ENCODE measurements at places on chromosomes 13 and 19.

- DNase-seq, result no peak
These were observed 67.2 kb downstream of the HSPH1 start for GRCh38 chr13:31094331-31095015.

DNA sequence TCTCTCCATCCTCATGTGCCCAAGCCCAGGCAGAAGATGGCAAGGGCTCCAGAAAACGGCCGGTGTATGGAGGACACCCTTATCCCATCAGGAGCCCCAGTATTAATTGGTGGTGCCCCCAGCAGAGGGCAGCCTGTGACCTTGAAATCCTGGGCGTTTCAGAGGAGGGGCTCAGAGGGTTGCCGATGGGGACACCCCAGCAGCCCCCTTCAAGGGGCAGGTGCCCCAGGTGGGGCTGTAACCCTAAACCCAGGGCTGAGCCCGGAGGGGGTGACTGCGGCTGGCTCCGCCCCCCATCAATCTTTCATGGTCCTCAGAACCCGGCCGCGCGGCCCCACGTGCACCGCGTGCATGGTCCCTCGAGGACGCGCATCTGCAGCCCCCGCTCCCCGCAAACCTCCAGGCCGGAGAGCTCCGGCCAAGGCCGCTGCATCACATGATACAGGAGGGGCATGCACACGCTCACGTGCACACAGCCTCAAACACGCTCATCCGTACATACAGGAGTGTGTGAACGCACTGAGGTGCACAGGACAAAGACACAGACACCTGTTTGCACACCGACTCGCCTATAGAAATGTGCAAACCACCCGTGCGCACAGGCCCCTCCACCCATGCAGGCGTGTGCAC lies 949 bp downstream of the RAB3A start:
- DNase-seq, result no peak

- no peak for DNase-seq
These were observed 7.2 kb downstream of the PLEKHF1 start for GRCh38 chr19:29672319-29672932.

- DNase-seq, result no peak
These were observed 143.6 kb downstream of the CACNA1A start for GRCh38 chr19:13362668-13363067.

- DNase-seq, result no peak
These were observed 25.3 kb downstream of the RASA3 start for GRCh38 chr13:114106991-114107685.

GRCh38 chr13:27792393-27793218 lies at the start of gene GSX1:
Gene GSX1 (plus strand): TSS chr13:27792483. CDS start chr13:27792691, 208 bp downstream.
- peak; percentile 6 for DNase-seq

DNA sequence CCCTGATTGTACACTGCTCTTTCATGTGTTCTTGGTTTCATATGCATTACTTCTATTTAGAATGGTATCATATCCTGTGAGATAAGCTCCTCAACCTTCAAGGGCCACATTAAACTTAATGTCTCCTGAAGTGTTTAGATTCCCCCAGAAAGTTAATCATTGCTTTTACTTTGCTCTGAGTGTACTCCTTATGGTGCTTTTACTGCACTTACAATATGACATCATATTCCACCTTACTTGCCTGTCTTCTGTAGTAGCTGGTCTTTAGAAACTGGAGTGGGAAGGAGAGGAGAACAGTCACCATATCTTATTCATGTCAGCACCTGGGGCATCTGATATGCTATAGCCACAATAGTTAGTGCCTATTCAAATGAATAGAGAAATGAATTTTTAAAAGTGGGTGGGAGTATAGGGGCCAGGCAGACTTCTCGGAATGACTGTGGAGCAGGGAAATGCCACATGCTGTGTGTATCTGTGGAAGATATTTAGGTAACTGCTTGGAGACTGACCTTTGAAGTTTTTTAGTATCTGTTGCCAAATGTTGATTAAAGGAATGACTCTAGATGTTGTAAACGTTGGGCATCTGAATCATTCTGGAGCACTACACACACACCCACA lies 40.2 kb downstream of the SLAIN1 start:
- no peak for DNase-seq

DNA sequence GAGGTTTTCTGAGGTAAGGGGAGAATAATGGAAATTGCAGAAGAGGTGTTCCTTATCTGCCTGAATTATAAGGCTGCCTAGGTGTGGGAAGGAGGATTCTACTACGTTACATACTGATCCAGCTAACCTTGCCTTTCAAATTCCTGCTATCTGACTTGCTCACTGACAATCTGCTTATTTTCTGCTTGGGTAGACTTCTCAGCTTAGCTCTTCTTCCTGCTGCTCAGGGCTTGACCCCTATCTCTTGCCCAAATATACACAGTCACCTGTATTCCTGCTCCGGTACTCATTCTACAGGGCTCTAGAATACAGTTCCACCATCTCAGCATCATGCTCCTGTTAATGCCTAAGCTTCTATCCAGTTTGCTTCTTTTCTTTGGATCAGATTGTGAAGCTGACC lies 1607.6 kb downstream of the OLFM4 start:
- no peak for DNase-seq

GRCh38 chr13:52428295-52428694 lies 22.1 kb downstream of the VPS36 start:
- DNase-seq, result no peak

- DNase-seq, result no peak
These were observed 723.9 kb downstream of the GPC5 start for GRCh38 chr13:92122186-92122853.

GRCh38 chr19:15137777-15138176 lies 30.6 kb downstream of the SYDE1 start:
- no peak for DNase-seq

DNA sequence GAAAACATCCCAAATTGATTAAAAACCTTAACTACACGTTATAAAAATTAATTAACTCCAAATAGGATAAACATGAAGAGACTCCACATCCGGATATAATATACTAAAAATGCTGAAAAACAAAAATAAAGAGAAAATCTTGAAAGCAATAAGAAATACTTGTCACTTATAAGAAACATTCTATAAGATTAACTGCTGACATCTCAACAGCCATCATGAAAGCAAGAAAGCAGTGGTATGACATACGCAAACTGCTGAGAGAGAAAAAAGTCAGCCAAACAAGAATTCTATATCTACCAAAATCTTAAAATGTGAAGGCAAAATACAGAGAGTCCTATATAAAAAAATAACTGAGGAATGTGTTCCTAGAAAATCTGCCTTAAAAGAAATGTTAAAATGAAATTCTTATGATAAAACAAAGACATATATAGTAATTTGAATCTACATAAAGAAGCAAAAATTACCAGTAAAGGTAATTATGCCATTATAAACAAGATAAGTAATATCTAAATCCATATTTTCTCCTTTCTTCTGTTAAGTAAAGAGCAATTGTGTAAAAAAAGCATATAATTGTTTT lies 1851.1 kb downstream of the PCDH9 start:
- no peak for DNase-seq

GRCh38 chr13:109370496-109370895 lies 415.9 kb downstream of the IRS2 start:
- DNase-seq, result no peak

- no peak for DNase-seq
These were observed 31.8 kb downstream of the PIP5K1C start for GRCh38 chr19:3668331-3669081.

- DNase-seq, result no peak
These were observed 145.0 kb downstream of the SLITRK6 start for GRCh38 chr13:85654227-85654626.

- no peak for DNase-seq
These were observed 698.2 kb downstream of the PCDH17 start for GRCh38 chr13:58329746-58330145.

DNA sequence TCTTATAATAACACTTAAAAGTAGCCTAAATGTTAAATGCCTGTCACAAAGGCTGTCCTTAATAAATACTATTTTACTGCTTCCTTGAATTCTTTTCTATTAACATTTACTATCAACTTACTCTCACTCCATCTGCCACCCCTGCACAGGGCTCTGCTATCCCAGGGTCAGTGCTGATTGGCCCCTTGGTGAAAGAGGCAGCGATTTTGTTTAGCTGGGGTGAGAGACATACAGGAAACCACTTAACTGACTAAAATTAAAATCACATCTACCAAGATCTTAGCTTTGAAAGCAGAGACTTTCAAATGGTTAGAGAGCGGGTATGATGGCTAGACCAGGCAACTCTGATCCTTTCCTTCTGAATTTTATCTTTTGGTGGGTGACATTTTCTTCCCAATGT lies 149.9 kb upstream of the HTR2A start:
- DNase-seq, result no peak

- no peak for DNase-seq
These were observed 29.4 kb downstream of the TBC1D4 start for GRCh38 chr13:75452564-75452963.

- DNase-seq, result no peak
These were observed 55.1 kb downstream of the RXFP2 start for GRCh38 chr13:31794452-31794851.

DNA sequence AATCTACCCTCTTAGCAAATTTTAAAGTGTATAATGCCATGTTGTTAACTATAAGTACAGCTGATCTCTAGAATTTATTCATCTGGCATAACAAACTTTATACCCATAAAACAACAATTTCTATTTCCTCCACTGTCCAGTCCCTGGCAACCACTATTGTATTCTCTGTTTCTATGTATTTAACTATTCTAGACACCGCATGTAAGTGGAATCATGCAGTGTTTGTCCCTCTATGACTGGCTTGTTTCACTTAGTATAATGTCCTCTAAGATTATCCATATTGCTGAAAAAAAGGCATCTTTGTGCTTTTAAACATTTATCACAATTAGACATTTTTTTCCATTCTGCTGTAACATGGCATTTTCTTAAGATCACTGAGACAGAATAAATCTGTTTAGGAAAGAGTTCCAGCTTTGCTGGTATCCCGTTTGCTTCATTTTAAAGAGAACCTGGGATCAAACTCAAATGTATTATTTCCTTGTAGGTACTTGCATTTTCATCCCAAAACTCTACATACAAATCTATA lies 1191.0 kb downstream of the SLITRK5 start:
- no peak for DNase-seq

- DNase-seq, result no peak
These were observed 334.0 kb downstream of the LIG4 start for GRCh38 chr13:107881362-107881761.

DNA sequence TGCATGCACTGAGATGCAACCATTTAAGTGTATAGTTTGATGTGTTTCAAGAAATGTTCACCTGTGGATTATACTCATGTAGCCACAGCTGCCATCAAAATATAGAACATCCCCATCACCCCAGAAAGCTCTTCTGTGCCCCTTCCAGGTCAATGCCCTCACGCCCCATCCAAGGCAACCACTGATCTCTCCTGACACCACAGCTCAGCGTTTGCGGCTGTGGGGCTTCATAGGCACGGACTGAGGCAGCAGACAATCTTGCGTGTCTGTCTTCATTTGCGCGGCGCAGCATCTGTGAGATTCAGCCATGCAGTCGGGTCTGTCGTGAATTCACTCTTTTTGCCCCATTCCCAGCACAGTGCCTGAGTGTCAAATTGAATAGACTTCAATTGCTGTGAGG lies 153.8 kb upstream of the UQCRFS1 start:
- no peak for DNase-seq

GRCh38 chr19:6226444-6227155 lies 53.2 kb downstream of the MLLT1 start:
- DNase-seq, result no peak

DNA sequence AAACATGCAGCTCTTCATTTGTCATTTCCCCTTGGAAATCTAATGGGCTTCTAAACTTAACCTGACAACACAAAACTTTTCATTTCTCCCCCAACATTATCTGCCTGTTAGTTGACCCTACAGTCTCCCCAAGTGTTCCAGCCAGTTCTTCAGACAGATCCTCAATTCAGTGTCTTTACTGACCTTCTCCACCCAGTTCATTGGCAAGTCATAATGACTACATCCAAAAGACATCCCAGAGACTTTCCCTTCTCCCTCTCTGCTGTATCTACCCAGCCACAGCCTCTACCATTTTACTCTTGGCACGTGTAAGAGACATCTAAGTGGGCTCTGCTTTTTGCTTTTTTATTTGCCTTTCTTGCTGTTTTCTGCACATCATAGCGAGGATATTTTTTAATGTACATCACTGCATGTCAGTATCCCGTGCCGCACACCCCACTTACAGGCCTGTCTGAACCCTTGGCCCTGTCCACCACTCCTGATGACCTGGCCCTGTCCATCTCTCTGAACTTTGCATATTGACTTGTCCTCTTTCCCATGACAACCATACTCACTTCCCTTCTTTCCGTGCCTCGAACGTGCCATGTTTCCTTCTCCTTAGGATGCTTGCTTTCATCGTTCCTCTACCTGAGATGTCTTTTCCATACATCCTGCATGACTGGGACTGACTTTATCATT lies 391.9 kb downstream of the IRS2 start:
- no peak for DNase-seq

- peak; percentile 52 for DNase-seq
These were observed 5.3 kb upstream of the HCN2 start for GRCh38 chr19:584240-585001.

DNA sequence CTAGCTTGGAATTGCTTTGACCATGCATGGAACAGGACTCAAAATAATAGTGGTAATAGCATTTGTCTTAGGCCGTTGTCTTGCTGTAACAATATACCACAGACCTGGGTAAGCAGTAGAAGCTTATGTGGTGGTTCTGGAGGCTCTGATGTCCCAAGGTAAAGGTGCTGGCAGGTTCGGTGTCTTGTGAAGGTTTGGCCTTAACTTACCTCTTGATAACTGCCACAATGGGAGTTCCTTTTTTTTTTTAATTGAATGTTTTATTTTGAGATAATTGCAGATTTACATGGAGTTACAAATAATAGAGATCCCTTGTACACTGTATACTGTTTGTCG lies 5.8 kb downstream of the RPL21 start:
- no peak for DNase-seq

GRCh38 chr13:80814541-80814940 lies 473.6 kb upstream of the SPRY2 start:
- no peak for DNase-seq

GRCh38 chr19:45063851-45064801 lies 12.2 kb downstream of the ZNF296 start:
- DNase-seq, result no peak

DNA sequence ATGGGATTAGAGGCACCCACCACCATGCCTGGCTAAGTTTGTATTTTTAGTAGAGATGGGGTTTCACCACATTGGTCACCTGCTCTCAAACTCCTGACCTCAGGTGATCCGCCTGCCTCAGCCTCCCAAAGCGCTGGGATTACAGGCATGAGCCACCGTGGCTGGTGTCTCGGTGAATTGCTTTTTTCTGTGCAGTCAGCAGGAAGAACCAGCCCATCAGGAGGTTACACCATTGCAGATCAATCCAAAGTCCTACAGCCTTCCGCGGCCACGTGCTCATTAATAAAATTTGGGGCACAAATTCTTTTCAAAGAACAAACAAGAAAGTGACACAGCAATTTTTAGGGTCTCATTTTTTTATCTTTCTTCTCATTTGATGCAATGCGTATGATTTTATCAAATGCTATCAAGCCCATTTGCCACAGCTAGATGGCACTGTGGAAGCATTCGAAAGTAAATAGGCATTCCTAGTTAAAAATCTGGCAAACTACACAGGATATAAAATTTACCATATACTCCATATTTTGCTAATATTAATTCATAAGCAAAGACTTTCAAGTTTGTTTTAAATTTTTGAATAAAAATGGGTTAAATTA lies 54.4 kb upstream of the ZNF835 start:
- DNase-seq, result no peak

- DNase-seq, result no peak
These were observed 545.4 kb upstream of the GPC6 start for GRCh38 chr13:92681239-92681638.

- DNase-seq, result no peak
These were observed 41.5 kb downstream of the FOXO1 start for GRCh38 chr13:40624986-40625385.

Measured in T follicular helper cell (primary cell).